ENCODE measurements at places on chromosomes 13 and 19.

DNA sequence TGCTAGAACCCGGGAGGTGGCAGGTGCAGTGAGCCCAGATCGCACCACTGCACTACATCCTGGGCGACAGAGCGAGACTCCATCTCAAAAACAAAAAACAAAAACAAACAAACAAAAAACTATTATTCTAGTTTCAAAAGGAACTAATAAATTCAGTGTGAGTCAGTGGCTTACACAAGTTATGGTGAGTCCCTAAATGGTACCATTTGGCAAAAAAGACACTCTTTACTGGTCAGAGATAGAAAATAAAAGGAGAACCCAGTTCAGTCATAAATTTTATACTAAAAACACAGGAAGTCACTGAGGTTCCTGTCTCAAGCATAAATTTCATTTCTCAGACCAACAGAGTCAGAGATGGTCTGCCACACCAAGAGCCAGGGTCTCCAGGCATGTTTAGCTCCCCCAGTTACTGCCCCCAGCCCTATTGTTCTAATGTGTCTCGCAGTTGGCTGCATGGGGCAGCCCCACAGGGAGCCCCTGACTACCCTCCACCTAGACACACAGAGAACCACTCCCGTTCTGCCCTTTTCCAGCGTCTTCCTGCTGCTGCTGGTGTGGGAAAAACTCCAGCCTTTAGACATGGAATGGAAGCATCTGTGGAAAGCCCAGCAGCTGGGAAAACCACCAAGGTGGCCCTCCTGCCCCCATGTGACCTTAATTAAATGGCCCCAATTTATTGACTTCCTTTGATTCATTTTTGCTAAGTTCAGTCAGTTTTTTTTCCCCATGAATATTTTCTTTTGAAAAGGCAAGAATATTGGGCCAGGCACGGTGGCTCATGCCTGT, 12.2 kb downstream of the THSD1 start:
- DNase-seq = no peak

GRCh38 chr13:105464249-105464648, 1071.2 kb downstream of the EFNB2 start:
- DNase-seq = no peak

- no peak for DNase-seq
Measured at GRCh38 chr19:1782521-1782920, 29.2 kb downstream of the ONECUT3 start.

DNA sequence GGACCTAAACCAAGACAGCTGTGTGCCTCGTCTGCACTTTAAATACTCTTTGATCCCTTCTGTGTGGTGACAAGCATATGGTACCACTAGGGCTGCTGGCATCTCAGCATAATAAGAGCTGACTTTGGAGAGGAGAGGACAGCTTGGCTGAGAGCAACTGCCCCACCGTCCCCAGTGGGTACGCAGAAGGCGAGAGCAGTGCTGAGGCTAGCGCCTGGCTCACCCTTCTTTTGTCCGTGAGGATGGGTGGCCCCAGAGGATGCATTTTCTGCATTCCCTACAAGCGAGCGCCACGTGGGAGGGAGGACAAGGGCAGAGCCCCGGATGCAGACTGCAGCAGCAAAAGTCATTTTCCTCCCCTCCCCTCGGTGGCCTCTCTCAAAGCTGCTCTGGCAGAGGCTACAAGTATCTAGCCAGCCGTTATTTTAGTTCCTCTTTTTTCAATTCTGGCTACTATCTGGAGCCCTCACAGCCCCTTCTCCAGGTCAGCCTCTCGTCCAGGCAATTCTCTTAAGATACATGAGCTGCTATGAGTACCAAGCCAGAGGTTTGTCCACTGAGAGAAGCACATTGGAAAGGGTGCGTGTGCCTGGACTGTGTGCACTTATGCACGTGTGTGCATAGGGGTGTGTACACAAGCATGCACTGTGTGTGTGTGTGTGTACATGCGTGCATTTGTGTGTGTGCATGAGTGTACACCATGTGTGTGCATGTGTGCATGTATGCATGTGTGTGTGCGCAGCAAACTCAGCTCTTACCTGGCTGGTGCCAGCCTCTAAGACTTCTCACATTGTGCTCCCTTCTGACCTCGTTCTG, 51.3 kb downstream of the RAB20 start:
- no peak for DNase-seq

GRCh38 chr19:48698046-48698445, 2.3 kb downstream of the FUT2 start:
- no peak for DNase-seq

All from vagina (tissue), 2 donors.